ENCODE measurements at places on chromosomes 6 and 20.

GRCh38 chr6:32539839-32540238 is 9.8 kb upstream of the HLA-DRB5 start:
- no peak for DNase-seq

- no peak for DNase-seq
Measured at GRCh38 chr6:138806889-138807288, 11.0 kb downstream of the ECT2L start.

- no peak for DNase-seq
Measured at GRCh38 chr6:134070271-134070670, 17.8 kb upstream of the SLC2A12 start.

DNA sequence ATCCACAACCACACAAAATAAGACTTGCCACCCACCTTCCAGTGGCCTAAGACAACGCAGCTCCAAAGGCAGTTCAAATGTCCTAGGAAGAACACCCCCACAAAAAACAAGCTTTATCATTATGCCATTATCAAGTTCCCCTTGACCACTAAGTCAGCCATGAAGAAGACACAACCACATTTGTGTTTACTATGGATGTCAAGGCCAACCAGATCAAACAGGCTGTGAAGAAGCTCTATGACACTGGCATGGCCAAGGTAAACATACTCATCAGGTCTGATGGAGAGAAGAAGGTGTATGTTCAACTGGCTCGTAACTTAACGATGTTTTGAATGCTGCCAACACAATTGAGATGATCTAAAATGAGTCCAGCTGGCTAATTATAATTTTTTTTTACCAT is 26.1 kb downstream of the SEC63 start:
- DNase-seq = no peak

DNA sequence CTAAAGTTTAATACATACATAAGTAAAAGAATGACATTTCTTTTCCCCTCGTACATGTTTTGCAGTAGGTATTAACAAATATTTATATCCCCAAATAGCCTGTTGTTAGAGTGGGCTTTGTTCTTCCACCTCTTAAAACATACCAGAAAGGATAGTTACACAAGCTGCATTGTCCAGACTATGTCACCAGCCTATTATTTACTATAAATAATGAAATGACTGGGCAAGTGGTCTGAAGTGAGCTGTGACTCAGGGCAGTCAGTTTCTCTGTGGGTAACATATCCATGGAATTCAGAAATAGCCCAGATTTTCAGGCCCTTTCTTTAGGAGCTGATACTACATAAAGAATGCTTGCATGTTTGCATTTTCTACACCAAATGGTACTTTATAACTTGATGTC is 60.1 kb downstream of the FUT9 start:
- DNase-seq = no peak

DNA sequence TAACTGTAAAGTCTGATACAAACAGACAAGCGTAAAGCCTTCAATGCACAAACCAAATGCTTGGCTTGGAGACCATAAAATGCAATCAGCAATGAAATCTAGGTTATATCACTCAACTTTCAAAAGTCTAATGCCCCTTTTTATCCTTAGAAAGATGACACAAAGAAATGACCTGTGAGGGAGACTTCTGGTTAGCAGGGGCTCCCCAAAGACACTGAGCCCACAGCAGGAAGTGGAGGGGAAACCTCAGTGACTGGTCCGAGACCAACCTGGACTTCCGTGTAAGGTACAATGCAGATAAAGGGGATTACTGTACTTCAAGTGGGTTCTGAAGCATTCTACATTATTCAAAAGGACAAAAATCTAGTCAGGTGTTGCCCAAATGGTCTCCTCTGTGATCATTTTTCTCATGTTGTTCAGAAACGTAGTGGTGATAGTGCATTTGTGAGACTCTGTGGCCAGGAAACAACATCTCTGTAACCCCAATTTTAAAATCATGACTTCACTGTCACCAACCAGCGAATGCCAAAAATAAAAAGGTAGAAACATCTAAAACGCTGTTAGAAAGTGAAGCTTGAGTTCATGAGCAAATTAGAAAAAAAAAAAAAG is 88.2 kb downstream of the HIVEP2 start:
- no peak for DNase-seq

GRCh38 chr6:168410035-168410434 is 30.9 kb upstream of the SMOC2 start:
- no peak for DNase-seq

DNA sequence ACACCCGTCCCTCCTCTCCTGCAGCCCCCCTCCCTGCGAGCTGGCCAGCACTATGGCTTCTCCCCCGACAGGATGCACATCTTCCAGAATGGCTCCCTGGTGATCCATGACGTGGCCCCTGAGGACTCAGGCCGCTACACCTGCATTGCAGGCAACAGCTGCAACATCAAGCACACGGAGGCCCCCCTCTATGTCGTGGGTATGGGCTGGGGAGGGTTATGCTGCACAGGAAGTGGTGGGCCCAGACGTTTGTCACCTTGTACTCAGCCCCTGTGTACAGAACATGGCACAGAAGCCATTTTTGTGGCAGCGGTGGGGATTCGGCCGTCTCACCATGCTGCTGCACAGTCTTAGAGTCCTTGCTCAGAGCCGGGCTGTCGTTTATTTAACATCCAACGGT is 29.0 kb upstream of the SRF start:
- peak; percentile 24 for DNase-seq

DNA sequence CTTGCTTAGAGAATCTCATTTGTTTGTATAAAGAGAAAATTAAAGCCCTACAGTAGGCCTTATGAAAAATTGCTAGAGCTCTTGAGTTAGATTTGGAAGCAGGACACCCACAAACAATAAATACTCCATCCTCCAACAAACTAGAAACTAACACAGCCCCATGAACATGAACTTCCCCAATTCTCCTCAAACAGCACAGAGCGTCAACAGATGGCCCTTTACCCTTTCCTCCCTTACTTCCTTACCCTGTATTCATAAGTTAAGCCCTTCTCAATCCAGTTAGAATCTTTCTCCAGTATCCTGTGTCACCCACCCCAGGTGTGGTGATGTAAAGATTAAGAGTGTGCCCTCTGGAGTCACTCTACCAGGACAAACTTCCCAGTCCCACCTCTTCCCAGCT is 113.7 kb downstream of the UNC5CL start:
- DNase-seq = no peak

DNA sequence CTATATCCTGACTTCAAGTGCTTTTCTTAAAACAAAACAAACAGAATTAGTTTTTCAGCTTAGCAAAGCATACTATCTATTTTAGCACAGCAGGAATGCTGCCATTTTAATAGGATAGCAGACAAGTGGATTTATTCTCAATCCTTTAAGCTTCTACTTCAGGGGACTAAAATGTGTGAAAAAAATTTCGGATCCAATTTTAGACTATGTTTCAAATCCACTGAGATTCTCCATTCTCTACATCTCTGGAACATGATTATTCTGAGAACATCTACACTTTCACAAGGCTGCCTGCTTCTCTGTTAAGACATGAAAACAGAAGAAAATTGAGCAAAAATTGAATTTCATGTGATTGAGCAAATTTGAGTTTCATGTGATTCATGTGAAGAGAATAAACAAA is 1321.3 kb downstream of the HACE1 start:
- no peak for DNase-seq

DNA sequence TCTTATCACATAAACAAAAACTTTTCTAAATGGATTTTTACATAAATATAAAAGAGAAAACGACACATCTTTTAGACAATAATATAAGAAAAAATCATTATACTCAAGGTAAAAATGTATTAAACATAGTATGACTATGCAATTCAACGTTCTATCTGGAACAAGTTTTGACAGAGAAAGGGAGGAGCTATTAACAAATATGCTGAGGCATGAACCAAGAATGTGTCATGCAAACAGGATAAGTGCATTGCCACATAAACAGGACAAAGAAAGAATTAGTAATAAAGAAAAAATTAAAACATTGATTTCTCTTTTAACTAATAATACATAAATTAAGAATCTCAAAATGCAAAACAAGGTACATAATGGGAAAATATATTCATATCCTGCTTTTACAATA is 1353.4 kb upstream of the GJE1 start:
- no peak for DNase-seq

DNA sequence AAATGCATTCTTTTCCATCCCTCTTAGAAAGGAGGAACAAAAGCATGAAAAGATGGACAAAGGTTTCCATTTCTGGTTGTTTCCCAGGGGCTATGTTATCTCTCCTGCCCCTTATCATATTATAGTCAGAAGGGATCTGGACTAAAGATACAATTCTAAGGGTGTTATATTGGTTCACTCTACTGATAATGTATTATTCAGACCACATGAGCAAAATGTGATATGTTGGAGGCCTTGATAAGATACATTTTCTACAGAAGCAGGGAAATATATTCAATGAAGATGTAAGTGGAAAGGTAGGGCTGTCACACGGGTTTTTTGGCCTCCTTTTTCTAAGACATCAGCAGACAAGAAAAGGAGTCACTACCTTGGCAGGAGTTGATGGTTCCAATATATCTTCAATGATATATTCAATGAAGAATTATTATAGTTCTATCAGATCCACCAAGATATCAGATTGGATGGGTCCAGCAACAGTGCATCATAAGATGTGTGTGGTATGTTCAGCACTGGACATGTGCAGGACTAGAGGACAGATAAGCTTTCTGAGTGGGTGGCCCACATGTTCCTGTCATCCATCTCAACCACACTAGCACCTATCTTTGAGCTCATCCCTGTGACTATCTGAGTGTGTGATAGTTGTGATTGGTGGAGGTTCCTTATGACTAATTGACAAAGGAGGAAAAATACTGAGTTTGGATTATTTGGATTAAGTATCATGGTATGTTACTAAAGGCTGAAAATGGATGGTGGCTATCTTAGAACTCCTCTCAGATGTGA is 5.7 kb upstream of the ZKSCAN3 start:
- no peak for DNase-seq

- DNase-seq = no peak
Measured at GRCh38 chr6:41392246-41392645, 56.8 kb downstream of the NCR2 start.

GRCh38 chr6:34595332-34596184 is 39.4 kb upstream of the SPDEF start:
- no peak for DNase-seq

GRCh38 chr6:166003569-166003968 is 164.1 kb downstream of the TBXT start:
- DNase-seq = no peak

- DNase-seq = no peak
Measured at GRCh38 chr6:87968435-87969278, 79.0 kb upstream of the SPACA1 start.

GRCh38 chr6:109304284-109305015 is 77.8 kb downstream of the CD164 start:
- no peak for DNase-seq

- DNase-seq = no peak
Measured at GRCh38 chr20:22575737-22576136, 8.6 kb downstream of the FOXA2 start.

GRCh38 chr20:56400001-56400640 is 7.7 kb downstream of the CSTF1 start:
- DNase-seq = no peak

DNA sequence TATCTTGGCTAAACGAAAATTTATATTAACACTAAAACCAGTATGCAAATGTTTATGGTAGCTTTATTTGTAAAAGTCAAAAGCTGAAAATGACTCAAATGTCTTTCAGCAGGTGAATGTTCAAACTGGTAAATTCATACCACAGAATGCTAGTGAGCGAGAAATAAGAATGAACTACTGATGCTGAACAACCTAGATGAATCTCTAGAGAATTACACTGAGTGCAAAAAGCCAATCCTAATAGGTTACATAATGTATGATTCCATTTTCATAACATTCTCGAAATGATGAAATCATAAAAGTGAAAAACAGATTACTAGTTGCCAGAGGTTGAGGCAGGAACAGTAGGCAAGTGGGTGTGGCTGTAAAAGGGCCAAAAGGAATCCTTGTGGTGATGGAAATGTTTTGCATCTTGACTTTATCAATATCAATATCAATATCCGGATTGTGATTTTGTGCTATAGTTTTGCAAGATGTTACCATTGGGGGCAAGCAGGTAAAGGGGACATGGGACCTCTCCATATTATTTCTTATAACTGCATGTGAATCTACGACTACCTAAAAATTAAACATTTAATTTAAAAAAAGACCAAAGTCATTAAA is 26.1 kb downstream of the ZNF311 start:
- no peak for DNase-seq

DNA sequence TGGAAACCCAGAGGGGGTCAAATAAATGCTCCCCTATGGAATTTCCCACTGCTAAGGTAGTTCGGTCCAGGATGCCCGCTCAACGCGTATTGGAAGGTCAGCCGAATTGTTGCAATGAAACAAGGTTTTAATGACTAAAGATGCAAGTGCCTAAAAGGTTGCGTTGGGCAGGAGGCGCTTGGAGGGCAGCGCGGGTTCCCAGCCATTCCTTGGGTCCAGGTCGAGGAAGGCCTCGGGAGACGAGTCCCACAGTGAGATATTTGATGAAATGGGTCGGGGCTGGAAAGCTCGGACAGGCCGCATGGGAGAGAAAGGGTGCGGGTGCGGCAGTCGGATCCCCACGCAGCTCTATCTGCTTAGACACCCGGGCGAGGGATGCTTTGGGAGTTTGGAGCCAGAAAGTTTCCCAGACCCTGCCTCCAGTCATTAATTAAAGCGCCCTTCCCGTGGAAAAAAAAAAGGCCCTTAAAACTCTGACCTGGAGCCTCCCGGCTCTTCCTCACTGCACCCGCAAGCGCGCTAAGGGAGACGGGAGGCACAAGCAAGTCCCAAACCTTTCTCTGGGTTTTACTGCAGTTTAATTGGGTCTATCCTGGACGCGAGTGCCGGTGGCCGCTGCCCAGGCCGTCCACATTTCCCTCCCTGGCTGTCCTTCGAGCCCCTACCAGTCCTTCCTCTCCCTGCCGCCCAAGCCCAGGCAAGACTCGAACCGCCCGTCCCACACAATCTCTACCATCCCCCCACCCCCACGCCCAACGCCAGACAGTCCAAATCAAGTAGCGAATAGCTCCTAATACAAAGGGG is 24.2 kb downstream of the TFAP2A start:
- DNase-seq = no peak

DNA sequence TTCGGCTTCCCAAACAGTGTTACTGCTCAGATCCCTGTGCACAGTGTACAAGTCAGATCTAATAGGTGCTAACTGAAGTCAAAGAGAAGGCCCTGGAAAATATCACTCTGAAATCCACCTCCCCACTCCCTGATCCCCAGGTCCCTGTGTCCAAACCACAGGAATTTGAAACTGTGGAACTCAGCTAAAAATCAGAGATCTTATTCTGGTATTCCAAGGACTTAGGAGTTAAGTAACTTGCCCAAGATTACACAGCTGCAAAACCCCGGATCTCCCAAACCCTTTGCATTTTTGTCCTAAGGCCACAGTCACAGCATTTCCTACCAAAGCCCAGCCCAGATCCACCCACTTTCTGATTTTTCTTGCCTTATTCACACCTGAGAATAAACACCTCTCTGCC is 32.3 kb upstream of the SLC23A2 start:
- no peak for DNase-seq

DNA sequence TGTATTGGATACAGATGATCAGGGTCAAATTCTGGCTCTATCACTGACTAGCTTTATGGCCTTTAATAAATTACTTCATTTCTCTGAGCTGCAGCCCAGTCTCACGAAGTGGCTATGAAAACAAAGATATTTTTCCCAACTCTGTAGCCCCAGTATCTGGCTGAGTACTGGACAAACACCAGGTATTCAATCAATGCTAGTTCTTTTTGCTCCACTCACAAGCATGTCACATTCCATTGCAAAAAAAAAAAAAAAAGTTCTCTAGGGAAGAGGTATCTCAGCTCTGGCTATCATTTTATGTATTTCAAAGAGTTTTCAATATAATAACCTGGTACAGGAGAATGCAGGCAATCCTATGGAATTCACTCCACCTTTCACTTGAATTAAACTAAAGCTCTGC is 3.1 kb downstream of the CHD6 start:
- DNase-seq = no peak

GRCh38 chr6:29552512-29553051 is 7.0 kb downstream of the UBD start:
- no peak for DNase-seq
